ENCODE measurements at places on chromosomes 6 and 20.

DNA sequence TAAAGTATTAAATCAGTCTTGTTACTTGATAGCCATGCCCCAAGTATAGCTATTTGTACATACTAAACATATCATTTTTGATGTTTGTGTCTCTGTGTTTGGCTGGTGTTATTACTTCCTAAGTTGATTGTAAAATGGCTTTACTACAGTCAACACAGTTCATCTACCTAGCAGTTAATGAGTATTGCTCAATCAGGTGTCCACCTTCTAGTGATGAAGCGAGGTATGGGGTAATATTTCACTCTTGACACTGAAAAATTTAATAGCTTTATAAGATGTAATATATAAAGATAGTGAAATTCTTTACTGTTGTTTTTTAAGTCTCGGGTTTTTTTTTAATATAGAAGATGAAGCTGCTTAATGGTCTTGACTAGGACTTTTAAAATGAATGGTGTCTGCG, 18.9 kb downstream of the TMEM14A start:
- no peak for DNase-seq

GRCh38 chr20:3707508-3707899, 4.9 kb downstream of the SIGLEC1 start:
- DNase-seq: no peak

DNA sequence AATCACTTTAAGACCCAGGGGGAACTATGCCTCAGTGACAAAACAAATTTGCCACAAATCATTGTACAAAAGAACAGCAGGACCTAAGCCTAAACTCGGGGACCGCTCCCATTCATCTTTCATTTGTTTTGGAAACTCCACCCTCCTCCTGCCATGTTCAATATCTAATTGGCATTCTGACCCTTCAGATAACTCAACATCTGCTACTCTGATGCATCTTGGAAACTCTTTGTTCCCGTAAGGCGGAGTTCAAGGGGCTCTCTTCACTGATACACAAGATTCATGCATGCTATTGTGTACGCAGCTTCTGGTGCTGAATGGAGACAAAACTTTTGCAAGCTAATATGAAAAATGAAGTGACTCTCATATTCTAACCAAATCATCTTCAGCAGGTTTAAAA, 187.6 kb downstream of the ZFP64 start:
- no peak for DNase-seq

DNA sequence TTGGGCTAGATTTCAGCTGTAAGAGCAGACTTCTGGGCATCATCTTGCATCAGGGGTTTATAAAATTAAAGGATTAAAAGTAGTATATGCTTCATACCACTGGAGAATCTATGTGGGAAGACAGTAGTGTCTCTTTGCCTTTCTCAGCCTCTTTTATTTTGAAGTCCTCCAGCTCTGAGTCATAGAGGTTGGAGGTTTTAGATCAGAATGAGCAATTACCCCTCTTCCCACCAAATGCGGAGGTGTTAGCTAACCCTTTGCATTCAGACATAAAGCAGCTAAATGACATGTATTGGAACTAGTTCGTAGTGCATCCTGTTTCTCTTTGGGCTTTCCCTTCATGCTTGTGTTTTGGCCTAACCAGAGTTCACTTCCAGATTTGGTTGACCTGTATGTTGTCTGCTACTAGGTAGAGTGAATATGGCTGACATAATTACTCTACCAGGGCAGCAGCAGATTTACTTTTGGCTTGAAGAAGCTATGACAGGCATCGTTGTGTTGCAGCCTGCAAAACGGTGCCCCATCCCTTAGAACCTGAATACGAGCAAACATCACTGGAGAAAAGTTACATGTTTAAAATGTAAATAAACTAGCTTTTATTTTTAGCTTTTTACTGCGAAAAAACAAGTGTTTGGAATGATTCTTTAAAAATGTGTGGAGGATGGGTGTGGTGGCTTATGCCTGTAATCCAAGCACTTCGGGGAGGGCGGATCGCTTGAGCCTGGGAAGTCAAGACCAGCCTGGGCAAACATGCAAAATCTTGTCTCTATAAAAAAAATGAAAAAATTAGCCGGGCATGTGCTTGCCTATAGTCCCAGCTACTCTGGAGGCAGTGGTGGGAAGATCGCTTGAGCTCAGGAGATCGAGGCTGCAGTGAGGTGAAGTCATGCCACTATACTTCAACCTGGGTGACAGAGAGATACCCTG, 82.2 kb downstream of the MYO6 start:
- peak; percentile 39 for DNase-seq

- peak; percentile 90 for DNase-seq
Measured at GRCh38 chr20:10982692-10983091, 308.9 kb upstream of the JAG1 start.
